Dermis blood vessel endothelial cell (primary cell): ENCODE measurements at places on chromosomes 4 and X. TPM values are rescaled to one million over a fixed set of nuclear protein-coding genes. Genes with fewer than 3 reads are reported as not detected.

SCLT1 gene
- total RNA-seq = 11.1 and 12.6 TPM in 2 replicates

SLC10A4 gene
- total RNA-seq = 0.05 TPM in 1 of 2 replicates, not detected in the other

PRR32 gene
- total RNA-seq = not detected in 2 replicates

STIM2 gene
- 18.2 and 19.9 TPM in 2 replicates for total RNA-seq

TCEAL7 gene
- 0.28 and 1.2 TPM in 2 replicates for total RNA-seq

GPR50 gene
- not detected in 2 replicates for total RNA-seq

PRDM5 gene
- total RNA-seq = 5.4 and 9.4 TPM in 2 replicates

SMR3B gene
- not detected in 2 replicates for total RNA-seq

SPANXN2 gene
- not detected in 2 replicates for total RNA-seq

TMPRSS11F gene
- total RNA-seq = not detected in 2 replicates

DUSP9 gene
- 0.05 and 0.17 TPM in 2 replicates for total RNA-seq

FAM50A gene
- 58.0 and 61.4 TPM in 2 replicates for total RNA-seq

ARX gene
- not detected in 2 replicates for total RNA-seq

CSAG1 gene
- not detected in 2 replicates for total RNA-seq

CHRNA9 gene
- total RNA-seq = not detected in 2 replicates

YIPF7 gene
- total RNA-seq = not detected in 2 replicates

ZNF732 gene
- 1.4 and 2.0 TPM in 2 replicates for total RNA-seq

MAGED4 gene
- total RNA-seq = 28.2 and 28.9 TPM in 2 replicates

UCHL1 gene
- total RNA-seq = 235 and 251 TPM in 2 replicates

PAQR3 gene
- total RNA-seq = 12.4 and 19.8 TPM in 2 replicates

CDKL2 gene
- total RNA-seq = 0.14 and 0.34 TPM in 2 replicates

SPACA5 gene
- total RNA-seq = not detected in 2 replicates

DOK7 gene
- 0.17 TPM in 1 of 2 replicates, not detected in the other for total RNA-seq

NEIL3 gene
- total RNA-seq = 2.4 and 6.8 TPM in 2 replicates

TRPC5OS gene
- not detected in 2 replicates for total RNA-seq

RHOXF2 gene
- not detected in 2 replicates for total RNA-seq

PAGE2B gene
- total RNA-seq = not detected in 2 replicates

CENPVL2 gene
- not detected in 2 replicates for total RNA-seq

RASSF6 gene
- under 0.01 and 0.23 TPM in 2 replicates for total RNA-seq

NLRP2B gene
- under 0.01 and 0.14 TPM in 2 replicates for total RNA-seq

ARHGAP4 gene
- 16.0 and 27.2 TPM in 2 replicates for total RNA-seq

DMRTC1 gene
- total RNA-seq = not detected in 2 replicates

SRPX2 gene
- total RNA-seq = 21.8 and 22.0 TPM in 2 replicates

C4orf36 gene
- under 0.01 and 0.33 TPM in 2 replicates for total RNA-seq

CFAP47 gene
- total RNA-seq = not detected in 2 replicates

IL15 gene
- total RNA-seq = 2.0 and 2.7 TPM in 2 replicates

WAS gene
- 0.09 TPM in 1 of 2 replicates, not detected in the other for total RNA-seq

GCNA gene
- 1.6 and 3.2 TPM in 2 replicates for total RNA-seq

ZFYVE28 gene
- total RNA-seq = 7.5 and 8.6 TPM in 2 replicates

GAGE13 gene
- total RNA-seq = not detected in 2 replicates

H2BW2 gene
- total RNA-seq = not detected in 2 replicates

EVC2 gene
- total RNA-seq = 8.7 and 11.9 TPM in 2 replicates

SEL1L3 gene
- 74.2 and 91.2 TPM in 2 replicates for total RNA-seq

NPY5R gene
- not detected in 2 replicates for total RNA-seq

TMPRSS11B gene
- total RNA-seq = not detected in 2 replicates

TMEM47 gene
- 8.7 and 12.4 TPM in 2 replicates for total RNA-seq

CYP2U1 gene
- total RNA-seq = 7.4 and 7.7 TPM in 2 replicates
